ENCODE measurements at places on chromosomes 2 and 18. TPM values are rescaled to one million over a fixed set of nuclear protein-coding genes. Genes with fewer than 3 reads are reported as not detected.
A peak's percentile ranks its signal among the peaks of the same experiment; 100 is the strongest.

The CRACDL gene
- total RNA-seq, result 0.10 TPM

The DES gene
- not detected for total RNA-seq

The TUBA4B gene
- total RNA-seq, result not detected

DNA sequence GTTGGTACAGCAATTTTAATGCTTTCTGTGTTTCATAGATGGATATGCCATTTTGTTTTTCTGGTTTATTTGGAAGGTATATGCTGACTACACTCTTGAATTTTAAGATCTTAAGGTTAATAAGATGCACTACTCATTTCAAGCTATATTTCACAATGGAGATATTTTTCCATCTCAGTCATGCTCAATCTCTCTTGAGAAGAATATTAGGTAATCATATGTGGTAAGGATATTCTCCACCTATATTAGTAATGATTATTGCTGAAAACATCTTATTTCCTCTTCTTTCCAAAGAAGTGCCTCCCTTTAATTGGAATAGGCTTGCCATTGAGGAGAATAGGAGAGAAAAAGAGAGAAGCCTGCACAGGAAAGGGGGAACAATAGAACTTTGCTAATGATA lies 40.1 kb downstream of the EPB41L3 start:
- H3K36me3 ChIP-seq, result no peaks in the 10 kb centered on the region
- peaks cover 3% of the 10 kb centered on the region for H3K27me3 ChIP-seq
- no peaks in the 10 kb centered on the region for H3K4me1 ChIP-seq
- no peak overlapping the region for H3K27ac ChIP-seq
- H3K4me3 ChIP-seq, result no peak overlapping the region

DNA sequence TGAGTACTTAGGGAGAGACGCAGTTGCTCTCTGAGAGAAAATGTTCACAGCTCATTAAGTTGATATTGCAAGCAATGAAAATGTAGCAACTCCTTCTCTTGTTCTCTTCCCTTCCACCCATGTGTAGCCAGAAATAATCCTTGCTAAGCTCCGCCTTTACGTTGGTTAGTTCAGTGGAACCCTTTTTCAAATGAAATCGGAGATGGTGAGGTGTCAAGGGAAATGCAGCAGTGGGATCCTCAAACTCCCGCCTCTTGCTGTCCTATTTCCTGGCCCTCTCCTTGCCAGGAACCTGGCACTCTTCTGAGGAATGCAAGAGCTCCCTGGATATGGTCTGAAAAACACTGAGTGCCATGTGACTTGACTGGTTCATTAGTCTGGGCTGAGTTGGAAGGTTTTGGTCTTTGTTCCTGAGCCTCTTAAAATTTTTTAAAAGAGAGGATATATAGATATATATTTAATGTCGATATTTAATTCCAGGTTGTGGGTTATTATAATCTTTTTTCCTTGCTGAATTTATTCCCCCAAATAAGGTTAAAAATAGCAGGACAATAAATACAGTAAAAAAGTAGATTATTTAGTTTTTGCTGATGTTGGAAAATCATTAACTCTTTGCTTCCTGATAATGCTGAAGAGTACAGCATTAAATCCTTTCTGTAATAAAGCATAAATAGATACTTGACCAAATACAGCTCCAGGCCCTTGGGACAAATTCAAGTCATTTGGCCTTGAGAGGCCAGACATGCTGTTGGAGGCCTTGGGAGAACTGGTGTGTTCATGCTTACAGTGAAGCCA lies 116.2 kb downstream of the EML6 start:
- no peaks in the 10 kb centered on the region for H3K36me3 ChIP-seq
- no peaks in the 10 kb centered on the region for H3K27me3 ChIP-seq
- no peaks in the 10 kb centered on the region for H3K4me1 ChIP-seq
- DNase-seq, result no peak
- H3K4me3 ChIP-seq, result no peak overlapping the region
- no peak overlapping the region for H3K27ac ChIP-seq

DNA sequence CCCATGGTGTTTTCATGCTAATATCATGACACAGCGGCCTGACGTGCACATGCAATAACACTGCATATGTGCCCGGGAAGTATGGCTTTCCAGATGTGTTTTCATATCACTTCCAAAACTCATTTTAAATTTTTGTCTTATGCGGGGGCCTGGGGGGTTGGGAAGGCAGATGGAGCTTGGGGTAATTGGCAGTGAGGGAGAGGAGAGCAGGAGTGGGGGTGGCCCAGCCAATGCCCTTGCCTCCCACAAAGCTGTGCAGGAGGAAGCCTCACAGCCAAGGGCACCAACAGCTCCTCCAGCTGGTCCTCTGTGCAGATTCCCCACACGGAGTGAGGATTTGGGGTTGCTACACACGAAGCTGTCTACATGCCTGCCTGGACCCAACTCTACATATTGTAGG lies 805.2 kb downstream of the GALR1 start:
- DNase-seq, result no peak
- H3K36me3 ChIP-seq, result no peaks in the 10 kb centered on the region
- no peaks in the 10 kb centered on the region for H3K4me1 ChIP-seq
- H3K27ac ChIP-seq, result no peak overlapping the region
- H3K4me3 ChIP-seq, result no peak overlapping the region

DNA sequence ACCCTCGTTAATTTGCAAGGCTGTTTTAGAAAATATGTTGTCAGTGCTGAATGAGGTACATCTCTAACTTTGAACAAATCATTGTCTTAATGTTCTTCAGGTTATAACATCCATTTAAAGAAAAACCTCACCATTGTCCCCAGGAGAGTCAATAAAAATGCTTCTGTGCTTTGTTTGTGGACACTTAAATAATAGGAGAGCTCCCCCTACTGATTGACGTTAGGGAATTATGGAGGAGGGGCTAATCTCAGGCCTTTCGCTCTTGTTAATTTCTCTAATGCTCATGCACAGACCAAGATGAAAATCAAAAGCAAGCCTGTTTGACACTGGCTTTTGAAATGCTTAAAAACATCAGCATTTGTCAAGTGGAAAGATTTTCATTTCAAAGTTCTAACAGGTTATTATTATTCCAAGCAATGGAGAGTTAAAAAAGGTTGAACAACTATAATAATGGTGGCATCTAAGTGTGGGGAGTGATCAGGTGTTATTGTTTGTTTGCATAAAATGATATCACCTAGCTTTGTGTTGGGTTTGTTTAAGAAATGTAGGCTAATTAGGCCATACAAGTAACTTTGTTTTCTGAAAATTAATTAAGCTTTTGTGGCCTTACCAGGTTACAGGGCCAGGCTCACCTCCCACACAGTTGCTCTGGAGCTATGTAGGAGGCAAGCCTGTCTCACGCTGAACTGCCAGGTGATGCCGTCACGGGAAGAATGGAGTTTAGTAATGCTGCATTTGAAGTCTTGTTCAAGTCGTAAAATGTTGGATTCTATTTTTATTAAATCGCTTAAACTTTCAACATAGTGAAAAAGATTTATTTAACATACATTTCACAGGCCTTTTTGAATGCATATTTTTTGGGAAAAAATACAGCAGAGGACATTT lies 51.7 kb upstream of the SMIM21 start:
- no peak overlapping the region for H3K4me3 ChIP-seq
- H3K27me3 ChIP-seq, result peaks cover 4% of the 10 kb centered on the region
- no peaks in the 10 kb centered on the region for H3K36me3 ChIP-seq
- no peaks in the 10 kb centered on the region for H3K4me1 ChIP-seq

The DSG4 gene
- total RNA-seq, result not detected

The ANKRD36 gene
- total RNA-seq, result 85.2 TPM

DNA sequence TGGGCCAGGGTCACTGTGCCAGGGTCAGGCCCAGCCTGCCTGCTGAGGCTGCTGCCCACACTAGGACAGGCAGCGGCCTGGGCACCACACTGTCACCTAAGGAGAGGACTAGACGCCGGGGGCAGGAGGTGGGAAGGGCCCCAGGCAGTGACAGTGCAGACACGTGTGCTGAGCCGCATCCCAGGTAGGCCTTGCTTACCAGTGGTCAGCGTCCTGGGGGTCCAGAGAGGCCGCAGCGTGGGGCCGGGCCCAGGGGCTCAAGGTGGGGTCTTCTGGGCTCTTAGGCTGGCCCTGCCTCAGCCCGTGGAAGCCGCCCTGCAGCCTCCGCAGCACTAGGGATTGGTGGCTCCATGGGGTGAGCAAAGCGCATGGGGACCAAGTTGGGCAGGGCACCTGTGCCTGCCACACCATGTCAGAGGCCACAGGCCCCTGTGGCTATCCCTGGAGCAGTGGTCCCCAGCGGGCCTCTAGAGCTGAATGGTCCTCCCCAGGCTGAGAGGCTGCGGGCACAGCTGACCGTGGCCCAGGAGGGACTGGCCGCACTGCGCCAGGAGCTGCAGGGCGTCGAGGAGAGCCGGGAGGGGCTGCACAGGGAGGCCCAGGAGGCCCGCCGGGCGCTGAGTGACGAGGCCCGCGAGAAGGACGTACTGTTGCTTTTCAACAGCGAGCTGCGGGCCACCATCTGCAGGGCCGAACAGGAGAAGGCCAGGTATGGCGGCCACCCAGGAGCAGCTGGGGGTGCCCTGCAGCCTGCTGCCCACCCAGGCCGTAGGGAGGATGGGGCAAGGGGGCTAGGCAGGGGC lies 35.2 kb upstream of the SNED1 start:
- H3K4me3 ChIP-seq, result no peak overlapping the region
- no peaks in the 10 kb centered on the region for H3K27me3 ChIP-seq
- no peaks in the 10 kb centered on the region for H3K36me3 ChIP-seq
- DNase-seq, result no peak

- H3K27ac ChIP-seq, result no peak overlapping the region
- H3K36me3 ChIP-seq, result no peaks in the 10 kb centered on the region
- peaks cover 4% of the 10 kb centered on the region for H3K27me3 ChIP-seq
- H3K4me3 ChIP-seq, result no peak overlapping the region
- DNase-seq, result peak; percentile 38
- no peaks in the 10 kb centered on the region for H3K4me1 ChIP-seq
Observed at GRCh38 chr2:206245265-206245672, 29.2 kb upstream of the ZDBF2 start.

The CPLX4 gene
- total RNA-seq, result not detected

DNA sequence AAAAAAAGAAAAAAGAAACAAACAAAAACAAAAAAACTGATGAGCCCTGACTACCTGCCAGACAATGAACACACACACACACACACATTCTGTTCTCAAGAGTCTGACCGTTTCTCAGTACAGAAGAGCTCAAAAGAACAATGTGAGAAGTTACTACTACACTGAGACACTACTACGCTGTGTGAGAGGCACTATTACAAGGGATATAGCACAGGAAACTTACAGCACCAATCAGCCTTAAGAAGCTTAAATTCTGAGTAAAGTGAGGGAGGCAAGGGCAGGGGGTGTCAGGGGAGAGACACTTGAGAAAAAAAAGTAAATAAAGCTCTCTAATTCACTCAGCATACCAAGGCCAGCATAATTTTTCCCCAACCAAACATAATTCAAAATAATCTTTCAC lies 32.5 kb downstream of the WDR33 start:
- H3K27ac ChIP-seq, result no peak overlapping the region
- H3K27me3 ChIP-seq, result no peaks in the 10 kb centered on the region
- H3K4me1 ChIP-seq, result peaks cover 11% of the 10 kb centered on the region
- no peaks in the 10 kb centered on the region for H3K36me3 ChIP-seq
- H3K4me3 ChIP-seq, result no peak overlapping the region

GRCh38 chr2:8680822-8681760 lies 765 bp upstream of the ID2 start:
- H3K4me1 ChIP-seq, result peaks cover 75% of the 10 kb centered on the region
- peak; percentile 49 for DNase-seq
- peak overlapping the region; percentile 73 for H3K27ac ChIP-seq
- H3K27me3 ChIP-seq, result peaks cover 15% of the 10 kb centered on the region
- no peaks in the 10 kb centered on the region for H3K36me3 ChIP-seq

GRCh38 chr2:70684846-70685622 lies 83.0 kb downstream of the ADD2 start:
- no peak overlapping the region for H3K27ac ChIP-seq
- DNase-seq, result no peak
- no peaks in the 10 kb centered on the region for H3K36me3 ChIP-seq

GRCh38 chr2:89829828-89830227 lies 1138.4 kb downstream of the RPIA start:
- H3K27me3 ChIP-seq, result no peaks in the 10 kb centered on the region
- no peak for DNase-seq
- H3K27ac ChIP-seq, result no peak overlapping the region
- H3K36me3 ChIP-seq, result no peaks in the 10 kb centered on the region
- no peaks in the 10 kb centered on the region for H3K4me1 ChIP-seq

DNA sequence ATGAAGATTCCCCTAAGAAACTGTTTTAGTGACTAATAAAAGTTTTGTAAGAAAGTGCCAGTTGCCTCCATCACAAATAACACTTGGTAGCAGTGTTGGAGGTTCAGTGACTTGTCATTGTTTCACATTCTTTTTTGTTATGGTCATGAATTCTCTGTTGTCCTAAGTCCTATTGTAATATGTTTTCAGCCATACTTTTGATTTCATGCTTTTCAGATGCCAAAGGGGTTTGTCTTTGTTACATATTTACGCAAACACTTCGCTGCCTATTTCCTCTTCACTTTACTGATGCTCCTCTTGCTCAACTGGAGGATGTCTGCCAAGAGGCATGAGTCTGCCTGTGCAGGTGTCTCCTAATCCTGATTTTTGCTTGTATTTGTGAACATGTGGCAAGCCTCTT lies 66.6 kb downstream of the PHLPP1 start:
- no peak for DNase-seq
- no peak overlapping the region for H3K27ac ChIP-seq
- no peaks in the 10 kb centered on the region for H3K36me3 ChIP-seq
- H3K4me1 ChIP-seq, result peaks cover 21% of the 10 kb centered on the region
- H3K27me3 ChIP-seq, result no peaks in the 10 kb centered on the region

DNA sequence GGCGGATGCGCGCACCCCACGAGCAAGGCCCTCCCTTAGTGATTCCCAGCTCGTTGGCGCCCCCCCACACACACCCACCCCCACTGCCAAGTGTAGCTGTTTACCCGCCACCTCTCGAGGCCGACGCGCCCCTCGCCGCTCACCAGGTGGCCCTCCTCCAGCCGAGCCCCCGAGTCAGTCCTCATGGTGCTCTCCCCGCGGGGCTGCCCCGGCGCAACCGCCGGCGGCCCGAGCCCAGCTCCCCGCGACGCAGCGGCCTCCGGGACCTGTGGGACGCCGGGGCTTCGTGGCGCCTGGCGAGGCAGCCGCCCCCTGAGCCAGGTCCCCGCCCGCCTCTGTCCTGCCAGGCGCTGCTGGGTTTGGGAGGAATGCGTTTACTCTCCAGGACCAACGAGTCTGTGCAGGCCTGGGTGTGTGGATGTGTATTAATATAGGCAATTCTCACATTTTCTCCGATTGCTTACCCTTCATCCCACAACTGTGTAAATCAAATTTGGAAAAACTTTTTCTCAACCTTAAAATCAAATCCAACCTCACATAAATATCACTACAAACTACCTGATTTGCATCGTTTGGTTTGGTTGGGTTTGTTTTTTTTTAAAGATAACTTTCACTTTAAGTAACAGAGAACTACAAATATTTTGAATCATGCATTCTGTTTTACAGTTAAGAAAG lies at the start of gene TMEM237:
TSS of gene TMEM237 (minus strand) at position 288 of the 675 bp plus-strand sequence. CDS start at position 185, 103 bp downstream.
- H3K27ac ChIP-seq, result peak within 1 kb of the TSS; percentile 87
- H3K4me1 ChIP-seq, result peaks cover 12% of the 10 kb centered on the region
- H3K36me3 ChIP-seq, result no peaks in the 10 kb centered on the region
- peak within 1 kb of the TSS; percentile 94 for H3K4me3 ChIP-seq
- no peaks in the 10 kb centered on the region for H3K27me3 ChIP-seq
- DNase-seq, result no peak

Measured in CD4-positive, CD25-positive, alpha-beta regulatory T cell (primary cell).